ENCODE measurements at places on chromosomes 16 and 17.

- no peak for DNase-seq
Observed at GRCh38 chr16:73210686-73211085, 162.8 kb upstream of the ZFHX3 start.

DNA sequence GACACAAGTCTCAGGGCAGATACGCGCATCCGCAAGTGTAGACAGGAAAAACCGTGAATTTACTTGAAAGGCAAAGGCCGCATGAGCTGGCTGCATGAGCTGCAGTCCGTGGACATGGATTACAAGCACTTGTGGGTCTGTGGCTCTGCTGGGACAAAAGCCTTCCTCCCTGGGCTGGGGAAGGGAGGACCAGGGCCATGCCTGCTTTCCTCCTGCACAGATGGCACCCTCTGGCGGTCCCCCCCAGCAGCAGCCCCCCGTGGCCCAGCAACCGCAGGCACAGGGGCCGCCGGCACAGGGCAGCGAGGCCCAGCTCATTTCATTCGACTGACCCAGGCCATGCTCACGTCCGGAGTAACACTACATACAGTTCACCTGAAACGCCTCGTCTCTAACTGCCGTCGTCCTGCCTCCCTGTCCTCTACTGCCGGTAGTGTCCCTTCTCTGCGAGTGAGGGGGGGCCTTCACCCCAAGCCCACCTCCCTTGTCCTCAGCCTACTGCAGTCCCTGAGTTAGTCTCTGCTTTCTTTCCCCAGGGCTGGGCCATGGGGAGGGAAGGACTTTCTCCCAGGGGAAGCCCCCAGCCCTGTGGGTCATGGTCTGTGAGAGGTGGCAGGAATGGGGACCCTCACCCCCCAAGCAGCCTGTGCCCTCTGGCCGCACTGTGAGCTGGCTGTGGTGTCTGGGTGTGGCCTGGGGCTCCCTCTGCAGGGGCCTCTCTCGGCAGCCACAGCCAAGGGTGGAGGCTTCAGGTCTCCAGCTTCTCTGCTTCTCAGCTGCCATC is 1.7 kb upstream of the MRPL12 start:
- DNase-seq = no peak

- peak; percentile 29 for DNase-seq
Observed at GRCh38 chr17:49290690-49291359, 60.2 kb upstream of the PHOSPHO1 start.

DNA sequence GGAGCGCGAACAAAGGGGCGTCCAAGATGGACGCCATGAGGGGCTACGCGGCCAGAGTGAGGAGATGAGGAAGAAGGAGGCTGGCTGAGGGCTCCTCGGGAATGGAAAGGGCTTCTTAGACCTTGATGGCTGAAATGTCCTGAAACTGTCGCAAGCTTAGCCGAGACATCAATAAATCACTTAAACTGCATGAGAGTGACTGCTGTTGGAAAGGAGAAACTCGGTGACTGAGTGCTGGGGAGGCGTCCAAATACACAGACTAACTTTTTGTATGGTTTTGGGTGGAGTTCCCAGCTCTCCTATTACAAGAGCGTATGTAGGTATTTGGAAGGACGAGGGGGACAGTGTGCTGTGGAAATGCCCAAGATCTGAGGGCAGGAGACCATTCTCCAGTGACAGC is 1.4 kb upstream of the GEMIN4 start:
- DNase-seq = no peak

- peak; percentile 54 for DNase-seq
Observed at GRCh38 chr16:84423416-84423837, 55.1 kb downstream of the ATP2C2 start.

All from renal cortical epithelial cell (primary cell).